ENCODE measurements at places on chromosomes 3 and 15. TPM values are rescaled to one million over a fixed set of nuclear protein-coding genes. Genes with fewer than 3 reads are reported as not detected.
A peak's percentile ranks its signal among the peaks of the same experiment; 100 is the strongest.

- no peak for DNase-seq
These were observed 71.7 kb downstream of the ANKRD28 start for GRCh38 chr3:15726043-15726442.

GRCh38 chr15:74007820-74008371 lies 13.4 kb downstream of the PML start:
- DNase-seq, result no peak

DNA sequence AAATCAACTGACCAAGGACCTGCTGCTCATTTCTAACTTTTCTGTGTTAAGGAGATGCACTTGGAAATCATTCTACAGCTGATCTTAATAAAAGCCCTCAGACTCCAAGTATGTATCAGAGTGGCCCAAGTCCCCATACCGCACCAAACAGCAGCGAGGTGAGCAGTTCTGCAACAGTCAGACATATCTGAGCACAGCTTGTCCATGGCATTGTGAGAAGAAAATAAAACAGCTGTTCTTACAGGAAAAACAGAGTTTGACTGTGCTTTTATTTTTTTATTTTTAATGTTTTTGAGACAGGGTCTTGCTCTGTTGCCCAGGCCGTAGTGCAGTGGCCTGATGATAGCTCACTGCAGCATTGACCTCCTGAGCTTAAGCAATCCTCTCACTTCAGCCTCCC lies 131.8 kb downstream of the ADAMTS9 start:
- no peak for DNase-seq

- DNase-seq, result no peak
These were observed 2.0 kb downstream of the NR1I2 start for GRCh38 chr3:119783883-119784282.

GRCh38 chr3:181797431-181797830 lies 85.7 kb downstream of the SOX2 start:
- DNase-seq, result no peak

- DNase-seq, result no peak
These were observed 292.6 kb downstream of the NFKBIZ start for GRCh38 chr3:102141928-102142239.

DNA sequence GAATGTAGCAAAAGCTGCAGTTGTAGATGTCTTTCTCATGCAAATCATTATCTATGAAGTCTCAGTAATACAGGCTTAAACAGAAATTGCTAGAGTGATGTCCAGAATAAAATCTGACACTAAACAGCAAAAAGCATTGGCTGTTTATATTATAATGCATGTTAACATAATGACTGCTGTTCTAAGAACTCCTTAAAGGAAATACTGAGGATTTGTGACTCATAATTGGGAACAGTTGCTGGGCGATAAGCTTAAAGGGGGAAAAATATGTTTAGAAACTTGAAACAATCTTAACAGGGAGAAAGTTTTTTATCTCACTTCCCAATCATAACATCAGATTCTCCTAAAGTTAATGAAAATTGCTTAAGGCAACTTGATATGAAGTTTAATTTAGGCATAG lies 17.5 kb downstream of the TIPARP start:
- DNase-seq, result no peak

DNA sequence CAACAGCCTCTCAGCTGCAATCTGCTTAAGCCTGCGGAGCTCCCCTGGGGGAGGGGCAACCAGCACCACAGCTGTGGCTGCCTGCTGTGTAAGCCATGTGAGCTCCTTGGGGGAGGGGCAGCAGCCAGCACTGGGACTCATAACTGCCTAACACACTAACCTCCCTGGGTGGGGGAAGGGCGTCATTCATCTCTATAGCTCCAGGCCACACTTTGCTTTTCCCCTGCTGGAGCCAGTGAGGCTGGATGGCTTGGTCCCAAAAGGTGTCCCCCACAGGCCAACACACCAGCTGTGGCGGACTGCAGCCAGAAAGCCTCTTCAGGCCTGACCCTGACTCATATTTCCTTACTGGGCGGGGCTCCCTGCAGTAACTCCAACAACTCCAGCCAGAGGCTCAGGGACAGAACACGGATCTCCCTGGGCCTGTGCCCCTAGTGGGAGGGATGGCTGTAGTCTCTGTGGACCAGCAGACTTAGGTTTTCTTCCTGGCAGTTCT lies 129.8 kb downstream of the PPM1L start:
- peak; percentile 17 for DNase-seq

DNA sequence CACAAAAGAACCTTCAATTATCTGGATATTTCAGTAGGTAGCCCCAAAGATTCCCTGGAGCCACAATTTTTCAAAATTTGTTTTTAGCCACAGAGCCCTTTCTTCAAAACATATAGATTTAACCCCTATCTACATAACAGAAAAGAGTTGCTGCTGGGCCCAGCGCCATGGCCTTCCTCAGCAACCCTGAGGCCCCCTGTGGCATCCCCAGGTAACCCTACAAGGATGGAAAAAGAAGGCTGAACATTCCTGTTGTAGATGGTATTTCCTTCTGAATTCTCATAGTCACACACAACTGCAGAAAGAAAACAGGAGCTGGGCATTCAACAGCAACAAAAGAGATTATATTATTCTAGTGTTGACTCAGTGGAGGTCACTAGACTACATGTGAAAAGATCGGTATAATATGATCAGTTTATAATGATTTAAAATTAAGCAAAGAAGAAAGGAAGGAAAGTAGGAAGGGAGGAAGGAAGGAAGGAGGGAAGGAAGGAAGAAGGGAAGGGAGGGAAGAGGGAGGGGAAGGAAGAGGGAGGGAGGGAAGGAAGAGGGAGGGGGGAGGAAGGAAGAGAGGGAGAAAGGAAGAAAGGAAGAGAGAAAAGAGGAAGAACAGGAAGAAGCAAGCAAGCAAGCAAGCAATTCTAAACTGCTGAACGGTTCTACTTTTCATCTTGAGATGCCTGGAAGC lies 342.5 kb upstream of the NR2F2 start:
- no peak for DNase-seq

Gene DLL4
- total RNA-seq, result 0.31 TPM

Gene IGDCC3
- 35.1 TPM for total RNA-seq

Gene SPINK8
- total RNA-seq, result not detected

Gene ALPK3
- 30.5 TPM for total RNA-seq
